ENCODE measurements at places on chromosomes 5 and 9.
A peak's percentile ranks its signal among the peaks of the same experiment; 100 is the strongest.

GRCh38 chr5:142245786-142246185 is 79.0 kb downstream of the SPRY4 start:
- no peak for DNase-seq

- DNase-seq = no peak
Measured at GRCh38 chr5:176995122-176995490, 11.5 kb downstream of the UIMC1 start.

- DNase-seq = no peak
Measured at GRCh38 chr5:106646106-106646505, 1024.6 kb downstream of the EFNA5 start.

GRCh38 chr5:156934450-156935211 is 28.4 kb downstream of the TIMD4 start:
- DNase-seq = no peak

GRCh38 chr5:570446-570845 is 41.7 kb upstream of the CEP72 start:
- no peak for DNase-seq

- peak; percentile 23 for DNase-seq
Measured at GRCh38 chr9:81529556-81530193, 159.7 kb downstream of the TLE1 start.

- peak; percentile 40 for DNase-seq
Measured at GRCh38 chr5:81397176-81397575, 3.2 kb upstream of the ACOT12 start.

DNA sequence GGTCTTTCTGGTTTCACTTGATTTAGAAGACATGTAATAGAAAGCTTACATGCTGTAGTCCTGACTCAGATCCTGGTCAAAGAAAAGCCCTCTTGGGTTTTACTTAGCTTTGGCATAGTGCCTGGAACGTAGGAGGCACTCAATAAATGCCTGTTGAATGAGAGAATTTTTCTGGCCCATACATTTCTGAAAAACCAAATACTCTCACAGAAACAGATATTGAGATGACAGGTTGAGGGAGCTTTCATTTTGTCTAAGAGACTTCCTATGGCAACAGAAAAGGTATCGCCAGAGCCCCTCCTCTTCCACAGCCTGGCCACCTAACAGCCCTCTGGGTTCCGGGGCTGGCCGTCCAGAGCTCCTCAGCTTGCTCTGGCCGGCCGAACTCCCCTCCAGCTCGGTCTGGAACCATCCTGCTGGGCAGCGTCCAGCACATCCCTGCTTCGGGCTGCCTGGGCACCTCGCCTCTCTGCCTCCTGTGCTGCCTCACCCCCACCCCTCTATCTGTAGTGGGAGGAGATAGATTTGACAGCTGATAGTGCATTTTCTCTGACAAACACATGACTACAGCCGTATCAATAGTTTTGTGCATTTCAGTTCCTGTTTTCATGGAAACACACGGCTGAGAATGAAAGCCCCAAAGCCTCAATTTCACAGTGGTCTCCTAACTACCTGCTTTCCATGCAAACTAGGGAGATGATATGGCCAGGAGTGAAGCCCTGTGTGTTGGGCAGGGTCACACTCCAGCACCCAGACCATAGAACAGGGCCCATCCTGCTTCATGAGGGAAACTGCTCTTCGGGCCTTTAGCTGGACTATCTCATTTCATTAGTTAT is 1.1 kb downstream of the IL4 start:
- peak; percentile 88 for DNase-seq

GRCh38 chr5:43279548-43280274 is 33.5 kb downstream of the HMGCS1 start:
- DNase-seq = no peak

- no peak for DNase-seq
Measured at GRCh38 chr5:28743025-28743715, 1704.8 kb upstream of the CDH9 start.

- no peak for DNase-seq
Measured at GRCh38 chr9:16921855-16922254, 51.4 kb upstream of the BNC2 start.
